Iris pigment epithelial cell (primary cell): ENCODE measurements at places on chromosomes 11 and 22.

DNA sequence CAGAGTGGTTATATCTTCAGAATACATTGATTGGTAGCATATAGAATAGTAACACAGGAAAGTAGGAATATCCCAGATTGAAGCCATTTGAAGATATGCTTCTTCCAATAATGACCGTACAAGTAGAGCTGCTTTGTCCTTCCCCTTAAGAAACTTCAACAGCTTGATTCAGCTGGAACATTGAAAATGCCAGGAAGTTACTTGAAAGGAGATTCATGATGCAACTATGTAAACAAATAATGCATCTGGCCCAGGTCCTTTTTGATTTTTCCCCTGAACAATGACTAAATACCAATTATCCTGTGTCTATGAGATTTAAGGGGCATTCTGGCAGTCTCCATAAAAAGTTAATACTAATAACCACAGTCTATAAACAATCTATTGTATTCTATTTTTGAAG is 3.0 kb downstream of the DKK3 start:
- peak; percentile 86 for DNase-seq

- DNase-seq = peak; percentile 95
These were observed at the start of gene RTCB for GRCh38 chr22:32411829-32412592. Gene RTCB (minus strand): TSS chr22:32412247. CDS start chr22:32412156, 91 bp downstream.

GRCh38 chr11:28675183-28675582 is 567.0 kb downstream of the METTL15 start:
- DNase-seq = no peak

- DNase-seq = no peak
These were observed 592.4 kb downstream of the TBC1D22A start for GRCh38 chr22:47354668-47355387.

DNA sequence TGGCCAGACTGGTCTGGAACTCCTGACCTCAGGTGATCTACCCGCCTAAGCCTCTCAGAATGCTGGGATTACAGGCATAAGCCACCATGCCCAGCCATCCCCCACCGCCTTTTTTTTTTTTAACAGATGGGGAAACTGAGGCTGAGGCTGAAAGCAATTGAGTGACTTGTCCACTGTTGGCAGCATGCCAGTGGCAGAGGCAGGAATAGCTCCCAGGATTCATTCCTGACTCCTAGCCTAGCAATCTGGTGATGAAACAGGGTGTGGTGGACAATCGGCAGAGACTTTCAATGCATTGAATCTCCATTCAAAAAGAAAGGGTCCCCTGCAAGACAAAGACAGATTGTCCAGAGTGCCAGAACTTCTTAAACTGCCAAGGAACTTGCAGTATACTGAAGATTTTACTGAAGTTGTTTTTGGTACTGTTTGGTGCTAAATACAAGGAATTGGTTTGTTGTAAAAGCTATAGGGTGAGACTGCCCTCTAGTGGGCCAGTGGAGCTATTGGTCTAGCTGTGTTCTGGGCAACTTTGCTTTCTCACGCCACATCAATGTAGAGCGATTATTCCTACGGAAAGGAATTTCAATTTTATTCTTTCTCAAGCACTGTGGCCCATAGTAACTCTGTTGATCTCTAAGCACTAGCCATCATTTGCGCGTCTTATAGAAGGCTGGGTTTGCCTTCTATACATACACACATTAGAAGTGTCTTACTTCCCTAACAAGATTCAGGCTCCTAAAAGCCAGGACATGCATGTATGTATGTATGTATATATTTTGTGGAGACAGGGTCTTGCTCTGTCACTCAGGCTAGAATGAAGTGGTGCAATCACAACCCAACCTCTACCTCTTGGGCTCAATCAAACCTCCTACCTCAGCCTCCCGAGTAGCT is 21.0 kb downstream of the C22orf31 start:
- peak; percentile 87 for DNase-seq

DNA sequence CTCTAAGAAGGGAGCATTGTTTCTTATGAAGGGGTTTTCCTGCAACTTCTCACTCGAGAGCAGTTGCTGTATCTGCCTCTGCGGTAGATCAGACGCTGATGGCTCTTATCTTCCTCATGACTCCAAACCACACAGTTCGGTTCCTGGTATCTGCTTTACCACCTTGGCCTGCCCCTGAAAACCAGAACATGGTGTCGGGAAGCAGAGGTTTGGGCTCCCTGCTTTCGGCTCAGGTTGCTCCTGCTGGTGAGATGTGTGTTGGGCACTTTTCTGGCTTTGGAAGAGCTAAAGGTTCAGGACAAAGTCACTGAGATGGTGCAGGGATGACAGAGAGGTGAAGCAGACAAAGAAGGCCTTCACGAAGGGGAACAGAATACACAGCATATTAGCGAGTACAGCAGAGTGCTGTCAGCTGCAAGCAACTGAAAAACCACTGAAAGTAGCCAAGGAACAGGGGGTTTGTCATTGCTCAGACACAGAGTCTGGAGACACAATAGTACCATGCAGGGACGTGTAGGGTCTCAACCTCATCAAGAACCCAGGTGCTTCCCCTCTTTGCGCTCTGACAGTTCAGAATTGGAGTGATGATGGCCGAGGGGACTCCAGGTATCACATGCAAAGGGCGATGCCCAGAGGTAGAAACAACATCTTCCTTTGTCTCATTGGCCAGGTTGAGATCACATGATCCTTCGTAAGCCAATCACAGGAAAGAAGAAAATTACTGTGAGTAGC is 11.9 kb upstream of the CSF2RB start:
- DNase-seq = no peak

- DNase-seq = no peak
These were observed 1114.2 kb upstream of the RAG2 start for GRCh38 chr11:37712251-37712650.

DNA sequence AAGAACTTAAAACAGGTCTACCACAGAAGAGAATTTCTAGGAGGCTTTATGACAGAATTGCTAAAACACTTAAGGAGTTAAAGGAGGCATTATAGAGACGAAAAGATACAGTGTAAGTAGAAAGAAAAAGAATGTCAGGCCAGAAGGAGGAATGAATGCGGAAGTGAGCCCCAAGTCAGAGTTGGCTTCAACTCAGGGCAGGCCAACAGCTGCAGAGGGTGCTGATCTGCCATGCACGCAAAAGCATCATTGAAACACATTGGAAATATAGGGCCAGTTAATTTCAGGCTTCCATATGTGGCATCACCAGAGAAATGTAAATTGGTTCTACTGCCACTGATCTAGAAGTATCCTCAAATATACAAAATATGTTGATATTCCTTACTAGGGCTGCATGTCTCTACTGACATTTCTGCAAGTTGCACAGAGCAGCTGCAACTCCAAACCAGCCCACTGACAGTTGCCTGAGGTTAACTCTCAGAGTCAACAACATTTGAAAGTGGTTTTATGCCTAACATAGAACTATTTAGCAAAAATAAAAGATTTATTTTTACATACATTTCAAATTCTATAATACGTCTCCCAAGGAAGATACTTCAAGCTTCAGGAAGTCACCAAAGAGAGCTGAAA is 324.1 kb downstream of the C11orf87 start:
- no peak for DNase-seq

DNA sequence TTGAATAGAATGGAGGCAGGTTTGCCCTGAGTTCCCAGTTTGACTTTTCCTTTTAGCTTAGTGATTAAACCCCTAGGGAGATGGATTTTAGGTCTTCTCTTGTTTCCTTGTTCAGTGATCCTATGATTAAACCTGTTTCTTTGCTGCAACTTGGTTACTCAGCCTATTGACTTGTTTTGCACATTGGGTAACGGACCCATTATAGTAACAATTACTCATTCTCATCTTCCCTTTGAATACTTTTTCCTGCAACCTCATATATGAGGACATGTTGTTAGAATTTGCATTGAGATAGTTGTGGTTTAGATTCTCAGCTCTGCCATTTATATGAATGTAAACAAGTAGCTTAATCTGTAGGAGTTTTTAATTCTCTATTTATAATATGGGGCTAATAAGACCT is 489.2 kb upstream of the CNTN5 start:
- peak; percentile 0 for DNase-seq

DNA sequence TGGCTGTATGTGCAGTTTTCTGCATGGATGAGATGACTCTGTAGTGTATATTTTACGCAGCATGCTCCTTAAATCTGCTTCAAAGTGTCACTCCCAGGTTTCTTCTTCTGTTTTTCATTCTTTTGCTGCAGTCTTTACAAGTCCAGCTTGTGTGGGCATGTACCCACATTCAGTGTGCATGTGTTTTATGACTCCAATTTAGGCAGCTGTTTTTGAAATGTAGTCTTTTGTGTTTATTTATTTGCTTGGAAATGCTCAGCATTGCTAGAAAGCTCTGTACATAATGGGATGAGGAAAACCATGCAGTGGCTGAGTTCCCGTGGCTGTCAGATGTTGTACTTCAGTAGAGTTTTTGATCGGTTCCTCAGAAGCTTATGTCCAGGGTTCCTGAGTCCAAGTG is 138.5 kb downstream of the ARHGAP42 start:
- DNase-seq = no peak

GRCh38 chr11:71130106-71130505 is 122.3 kb downstream of the SHANK2 start:
- DNase-seq = no peak

DNA sequence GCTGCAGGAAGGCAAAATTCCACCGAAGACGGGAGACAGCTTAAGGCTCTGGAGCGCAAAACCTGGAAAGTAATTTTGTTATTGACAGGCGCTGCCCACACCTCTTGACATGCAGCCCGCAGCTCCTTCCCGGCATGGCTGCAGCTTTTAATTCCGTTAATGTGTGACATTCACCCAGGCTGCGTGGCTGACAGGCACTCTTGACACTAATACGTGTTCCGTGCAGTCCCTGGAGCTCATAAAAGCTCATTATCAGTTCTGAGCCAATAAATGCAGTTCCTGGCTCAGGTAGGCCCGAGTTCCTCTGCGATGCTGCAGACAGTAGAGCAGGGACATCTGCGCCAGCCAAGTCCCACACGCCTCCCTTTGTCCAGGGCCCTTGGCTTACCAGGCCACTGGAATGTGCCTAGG is 34.8 kb downstream of the TSPAN18 start:
- no peak for DNase-seq

DNA sequence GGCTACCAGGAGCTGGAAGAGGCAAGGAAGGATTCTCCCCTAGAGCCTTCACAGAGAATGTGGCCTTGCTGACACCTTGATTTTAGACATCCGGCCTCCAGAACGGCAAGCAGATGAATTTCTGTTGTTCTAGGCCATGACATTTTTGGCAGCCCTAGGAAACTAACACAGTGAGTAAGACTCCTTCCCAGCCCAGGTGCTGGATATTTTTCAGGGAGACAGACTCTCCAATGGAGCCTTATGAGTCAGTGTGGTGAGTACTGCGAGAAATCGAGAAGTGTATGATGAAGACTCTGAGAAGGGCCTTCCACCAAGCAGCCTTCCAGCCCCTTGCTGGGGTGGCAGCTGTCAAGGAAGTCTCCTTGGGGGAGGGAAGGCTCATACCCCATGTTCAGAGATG is 114.4 kb downstream of the OSBP2 start:
- peak; percentile 7 for DNase-seq

DNA sequence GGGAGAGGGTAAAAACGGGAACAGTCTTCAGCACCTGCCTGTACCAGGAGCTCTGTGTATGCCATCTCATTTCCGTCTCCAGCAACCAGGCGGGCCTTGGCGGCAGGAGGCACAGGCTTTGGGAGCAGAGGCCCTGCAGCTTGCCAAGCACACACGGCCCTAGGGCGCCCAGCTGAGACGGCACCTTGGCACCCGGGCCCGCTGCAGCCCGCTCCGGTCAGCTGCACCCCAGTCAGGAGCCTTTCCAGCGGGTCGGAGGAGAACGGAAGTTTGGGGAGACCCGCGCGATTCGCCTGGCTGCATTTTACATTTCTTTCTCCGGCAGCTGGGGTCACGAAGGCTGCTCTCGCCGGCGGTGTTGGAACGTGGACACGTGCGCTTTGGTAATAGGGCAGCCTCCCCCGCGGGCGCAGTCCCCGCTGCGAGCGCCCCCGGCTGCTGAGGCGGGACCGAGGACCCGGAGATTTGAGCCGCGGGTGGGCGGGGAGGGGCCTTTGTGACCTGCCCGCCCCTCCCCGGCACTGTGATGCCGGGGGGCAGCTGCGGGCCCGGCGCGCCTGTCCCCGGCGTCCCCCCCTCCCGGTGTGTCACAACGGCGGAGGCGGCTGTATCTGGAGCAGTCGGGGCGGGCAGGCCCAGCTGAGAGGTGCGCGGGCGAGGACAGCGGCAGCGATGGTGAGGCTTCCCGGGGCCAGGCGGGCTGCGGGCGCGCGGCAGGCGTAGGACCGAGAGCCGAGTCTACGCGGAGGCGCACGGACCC is at the start of gene TUBA8:
Gene TUBA8 (plus strand): TSS at position 616 of the 760 bp plus-strand sequence. CDS start 57 bp downstream, at position 673.
- peak; percentile 31 for DNase-seq

DNA sequence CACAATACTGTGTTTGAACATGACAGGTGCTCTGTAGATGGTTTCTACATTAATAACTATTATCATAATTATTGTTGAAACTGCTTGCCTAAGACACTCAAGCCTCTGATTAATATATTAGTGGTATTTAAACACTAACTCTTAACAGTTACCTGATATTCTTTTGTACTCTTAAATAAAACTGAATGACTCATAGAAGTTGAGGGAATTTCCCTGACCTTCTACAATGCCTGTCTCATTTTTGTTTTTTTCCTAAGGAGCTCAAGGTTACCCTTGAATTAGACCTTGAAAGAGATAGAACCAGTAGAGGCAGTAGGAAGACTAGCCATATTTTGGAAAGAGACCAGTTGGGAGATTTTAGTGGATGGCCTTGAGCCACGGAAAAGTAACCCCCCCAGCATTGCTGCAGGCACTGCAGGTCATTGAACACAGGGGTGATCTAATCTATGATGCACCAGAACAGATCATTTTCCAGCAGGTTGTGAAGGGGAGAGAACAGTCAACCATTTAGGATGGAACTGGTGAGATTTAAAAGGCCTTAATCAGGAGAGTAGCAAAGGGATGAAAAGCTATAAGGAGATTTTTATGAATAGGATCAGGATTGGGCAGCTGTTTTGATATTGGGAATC is 148.3 kb downstream of the PGR start:
- DNase-seq = peak; percentile 10

GRCh38 chr11:76193219-76193618 is 13.1 kb downstream of the WNT11 start:
- DNase-seq = no peak

GRCh38 chr11:9273376-9274336 is 8.5 kb upstream of the DENND5A start:
- DNase-seq = peak; percentile 74

DNA sequence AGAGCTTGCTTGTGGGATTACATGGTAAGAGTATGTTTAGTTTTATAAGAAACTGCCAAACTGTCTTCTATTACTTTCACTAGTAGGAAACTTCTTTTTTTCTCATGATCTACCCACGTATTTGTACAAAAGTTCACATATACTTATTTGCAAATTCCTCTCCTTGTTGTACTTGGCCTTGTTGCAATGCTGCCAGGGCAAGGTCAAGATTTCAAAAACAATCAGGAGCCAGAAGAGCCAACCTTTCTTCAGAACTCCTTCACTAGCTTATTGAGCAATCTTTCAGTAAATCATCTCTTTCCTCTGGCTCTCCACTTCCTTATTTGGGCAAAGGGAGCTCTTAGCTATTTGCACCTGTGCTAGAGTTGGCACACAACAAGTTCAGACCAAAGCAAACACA is 9.7 kb downstream of the SRSF8 start:
- peak; percentile 97 for DNase-seq
